ENCODE measurements at places on chromosomes 4 and X.

DNA sequence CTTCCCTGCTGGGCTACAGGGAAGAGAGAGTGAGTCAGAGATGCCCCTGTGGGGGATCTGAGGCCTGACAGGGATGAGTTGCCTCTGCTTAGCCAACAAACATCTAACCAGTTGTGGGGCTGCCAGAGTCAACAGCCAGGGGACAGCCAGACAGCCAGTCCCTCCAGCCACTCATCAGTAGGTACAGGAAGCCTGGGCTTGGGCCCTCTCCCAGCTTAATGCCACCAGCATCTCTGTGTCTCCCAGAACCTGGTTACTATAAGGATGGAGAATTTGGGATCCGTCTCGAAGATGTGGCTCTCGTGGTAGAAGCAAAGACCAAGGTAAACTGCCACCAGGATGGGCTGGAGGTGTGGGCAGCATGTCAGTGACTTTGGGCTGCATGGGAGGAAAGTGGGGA, 17.3 kb upstream of the SASH3 start:
- DNase-seq, result no peak

DNA sequence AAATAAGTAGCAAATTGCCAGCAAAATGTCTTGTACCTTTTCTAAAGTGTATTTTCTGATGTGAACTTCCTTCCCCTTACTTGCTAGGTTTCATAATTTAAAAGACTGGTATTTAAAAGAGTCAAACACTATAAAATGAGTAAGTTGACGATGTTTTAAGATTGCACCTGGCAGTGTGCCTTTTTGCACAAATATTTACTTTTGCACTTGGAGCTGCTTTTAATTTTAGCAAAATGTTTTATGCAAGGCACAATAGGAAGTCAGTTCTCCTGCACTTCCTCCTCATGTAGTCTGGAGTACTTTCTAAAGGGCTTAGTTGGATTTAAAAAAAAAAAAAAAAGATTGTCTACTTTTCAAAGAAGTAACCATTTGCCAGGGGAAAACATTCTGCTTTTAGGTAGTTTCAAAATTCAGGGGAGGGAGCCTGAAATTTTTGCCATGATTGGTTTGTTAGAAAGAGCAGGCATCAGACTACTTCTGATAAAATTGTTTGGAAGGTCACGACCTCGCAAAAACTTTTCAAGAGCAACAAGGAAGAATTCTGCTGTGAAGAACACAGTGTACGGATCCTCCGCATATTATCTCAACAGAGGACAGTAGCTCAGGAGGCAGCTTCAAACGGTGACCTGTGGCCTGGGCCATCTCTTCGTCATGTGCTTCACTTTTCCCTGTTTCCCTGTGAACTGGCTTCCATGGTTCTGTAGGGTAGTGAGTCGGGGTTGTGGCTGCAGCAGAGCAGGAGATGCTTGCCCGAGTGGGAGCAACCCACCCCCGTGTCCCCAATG, 66.1 kb downstream of the CDS1 start:
- DNase-seq, result no peak

- DNase-seq, result no peak
Measured at GRCh38 chr4:38856046-38856445, 571 bp downstream of the TLR6 start.

DNA sequence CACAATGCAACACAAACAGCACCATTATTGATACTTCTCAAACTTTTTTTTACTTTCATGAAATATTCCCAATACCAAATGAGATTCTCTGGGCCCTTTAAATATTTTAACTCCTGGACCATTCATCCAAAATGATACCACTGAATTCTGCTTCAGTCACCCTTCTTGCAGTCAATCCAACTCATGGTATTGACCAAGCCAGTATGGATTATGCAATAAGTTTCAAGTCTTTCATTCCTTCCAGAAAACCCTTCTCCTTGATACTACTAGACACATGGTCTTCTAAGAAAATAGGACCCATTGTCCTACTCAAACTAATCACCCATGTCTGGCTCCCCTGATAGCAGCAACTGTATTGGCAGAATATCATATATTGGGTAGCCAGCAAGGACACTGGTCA, 23.0 kb downstream of the ZNF721 start:
- DNase-seq, result no peak

GRCh38 chr4:40182954-40183353, 13.9 kb upstream of the RHOH start:
- no peak for DNase-seq

- no peak for DNase-seq
Measured at GRCh38 chrX:318739-319578, at the start of gene GTPBP6. Gene GTPBP6 (minus strand): TSS chrX:318796. CDS start chrX:318787, 9 bp downstream.

GRCh38 chrX:148854306-148854705, 353.9 kb downstream of the AFF2 start:
- DNase-seq, result peak; percentile 30

- DNase-seq, result no peak
Measured at GRCh38 chr4:130636486-130636885, 1540.5 kb downstream of the C4orf33 start.

DNA sequence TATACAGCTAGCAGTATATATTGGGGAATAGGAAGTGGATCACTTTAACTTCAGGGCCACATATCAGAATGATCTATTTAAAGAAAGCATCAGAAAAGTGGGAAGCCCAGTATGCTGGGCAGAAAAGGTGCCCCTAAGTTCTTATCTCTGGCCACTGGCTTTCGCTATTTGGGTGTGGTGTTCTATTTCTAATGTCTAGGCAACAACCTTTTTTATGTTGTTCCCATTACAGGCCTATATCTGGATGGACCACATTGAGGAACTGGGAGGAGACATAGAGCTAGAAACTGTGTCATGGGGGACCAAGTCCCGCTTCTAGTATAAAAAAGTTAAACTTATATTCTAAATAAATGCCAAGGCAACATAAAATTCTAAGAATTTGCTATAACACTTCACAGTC, 935.6 kb downstream of the PDHA2 start:
- DNase-seq, result no peak

All from NCI-H524 treated with DMSO at 0.1 percent for 48 hours (cell line).